NCI-H510A (cell line): ENCODE measurements at places on chromosomes 11 and 22.

DNA sequence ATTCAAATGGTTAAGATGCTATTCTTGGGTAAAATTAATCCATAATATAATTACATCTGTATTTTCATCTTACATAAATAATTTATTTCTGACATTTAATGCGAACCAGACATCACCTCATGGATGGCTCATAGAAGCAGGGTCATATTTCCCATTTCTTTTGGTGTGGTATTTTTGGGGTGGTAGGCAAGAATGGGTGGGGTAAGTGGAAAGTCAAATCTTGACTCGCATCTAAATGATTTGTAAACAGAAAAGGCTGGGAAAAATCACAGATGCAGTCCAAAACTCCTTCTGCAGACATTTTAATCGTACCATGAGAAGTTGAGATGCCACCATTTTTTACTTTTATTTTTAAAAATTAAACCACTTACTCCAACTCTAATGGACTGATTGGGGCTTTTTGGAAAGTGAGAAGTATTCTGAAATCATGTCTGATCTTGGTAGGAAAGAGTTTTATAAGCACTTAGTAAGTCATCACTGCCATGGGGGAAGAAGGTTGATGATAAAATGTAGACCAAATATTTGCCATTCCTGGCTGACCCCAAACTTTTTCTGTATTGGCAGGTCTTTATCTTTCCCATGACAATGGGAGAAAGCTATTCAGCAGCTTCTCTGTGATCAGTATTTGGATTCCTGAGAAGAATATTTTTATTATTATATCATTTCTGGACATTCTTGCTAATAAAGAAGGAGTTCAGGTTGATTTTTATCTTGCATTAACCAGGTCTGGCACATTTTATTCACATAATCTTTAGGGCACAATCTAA is 47.2 kb upstream of the BLID start:
- DNase-seq = no peak

DNA sequence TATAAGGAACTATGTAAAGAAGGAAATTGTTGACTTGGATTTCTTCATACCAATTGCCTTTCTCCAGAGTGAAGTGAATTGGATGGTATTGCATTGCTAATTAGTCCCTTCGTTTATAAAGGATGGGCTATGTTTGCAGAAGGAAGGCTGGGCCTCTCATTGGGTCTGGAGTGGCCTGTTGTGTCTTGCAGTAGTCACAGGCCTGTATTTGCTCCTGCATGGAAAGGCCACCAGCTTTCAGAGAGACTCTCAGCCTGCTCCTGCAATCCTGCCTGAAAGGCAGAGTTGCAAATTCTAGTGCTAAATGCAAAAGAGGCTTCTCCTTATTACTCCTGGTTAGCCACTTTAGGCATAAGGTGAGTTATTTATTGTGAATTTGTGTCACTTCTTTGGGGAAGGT is 103.8 kb downstream of the EXT2 start:
- DNase-seq = peak; percentile 37

DNA sequence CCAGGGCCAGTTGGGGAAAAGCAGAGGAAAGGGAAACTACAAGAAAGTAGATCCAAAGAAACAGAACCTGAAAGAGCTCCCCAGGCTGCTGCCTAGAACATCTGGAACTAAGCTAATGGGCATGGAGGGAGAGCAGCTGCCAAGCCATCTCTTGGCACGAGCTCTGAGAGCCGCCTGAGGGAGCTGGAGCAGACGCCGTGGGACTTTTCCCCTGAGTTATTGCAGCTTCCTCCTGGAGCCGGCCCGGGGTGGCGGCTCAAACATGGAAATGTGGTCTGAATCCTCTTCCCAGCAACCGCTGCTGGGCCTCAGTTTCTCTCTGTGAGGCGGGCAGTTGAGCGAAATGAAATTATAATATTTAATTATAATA is 41.8 kb downstream of the LIF start:
- DNase-seq = no peak

DNA sequence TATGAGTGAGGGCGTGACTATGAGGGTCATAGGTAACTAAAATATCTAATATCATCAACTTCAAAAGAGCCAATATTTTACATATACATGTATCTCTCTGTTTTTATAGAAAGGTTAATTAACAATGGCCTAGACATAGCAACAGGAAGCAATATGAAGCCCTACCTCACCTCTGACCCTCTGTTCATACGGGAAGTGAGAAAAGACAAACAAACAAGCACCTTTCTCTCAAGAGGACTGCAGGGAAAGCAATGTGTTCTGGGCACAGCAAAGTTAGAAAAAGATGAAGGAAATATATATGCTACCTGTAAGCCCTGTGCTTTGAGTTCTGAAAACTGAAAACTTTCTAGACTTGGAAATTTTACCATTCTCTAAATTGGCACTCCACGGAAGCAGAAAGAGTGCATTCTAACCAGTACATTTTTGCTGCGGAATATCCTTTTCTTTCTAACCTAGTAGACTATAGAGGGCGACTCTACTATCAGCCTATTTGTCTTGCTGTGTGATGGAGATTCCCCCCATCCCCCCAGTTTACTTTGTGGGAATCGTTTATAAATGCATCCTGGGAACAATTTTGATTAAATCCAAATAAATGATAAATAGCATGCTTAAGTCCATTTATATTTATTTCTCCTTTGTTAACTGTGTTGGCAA is 830.4 kb upstream of the FAT3 start:
- no peak for DNase-seq

DNA sequence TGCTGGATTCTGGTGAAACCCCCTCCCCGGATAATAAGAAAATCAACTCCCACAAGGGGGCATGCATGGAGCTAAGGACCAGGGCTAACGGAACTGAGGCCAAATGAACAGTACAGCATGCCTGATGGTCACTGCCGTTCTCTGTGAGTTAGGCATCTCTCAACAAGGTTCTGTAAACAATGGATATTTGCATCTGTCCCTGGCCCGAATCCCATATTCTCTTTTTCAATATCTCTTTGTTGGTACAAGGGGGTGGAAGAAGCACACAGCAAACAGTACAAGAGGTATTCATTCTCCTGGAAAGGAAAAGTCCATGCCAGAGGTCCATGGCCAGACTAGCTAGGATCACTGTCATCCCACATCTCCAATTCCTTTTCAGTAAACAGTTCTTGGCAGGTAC is 32.2 kb upstream of the APOA1 start:
- no peak for DNase-seq

- no peak for DNase-seq
Measured at GRCh38 chr11:34238533-34238932, 119.3 kb downstream of the ABTB2 start.

DNA sequence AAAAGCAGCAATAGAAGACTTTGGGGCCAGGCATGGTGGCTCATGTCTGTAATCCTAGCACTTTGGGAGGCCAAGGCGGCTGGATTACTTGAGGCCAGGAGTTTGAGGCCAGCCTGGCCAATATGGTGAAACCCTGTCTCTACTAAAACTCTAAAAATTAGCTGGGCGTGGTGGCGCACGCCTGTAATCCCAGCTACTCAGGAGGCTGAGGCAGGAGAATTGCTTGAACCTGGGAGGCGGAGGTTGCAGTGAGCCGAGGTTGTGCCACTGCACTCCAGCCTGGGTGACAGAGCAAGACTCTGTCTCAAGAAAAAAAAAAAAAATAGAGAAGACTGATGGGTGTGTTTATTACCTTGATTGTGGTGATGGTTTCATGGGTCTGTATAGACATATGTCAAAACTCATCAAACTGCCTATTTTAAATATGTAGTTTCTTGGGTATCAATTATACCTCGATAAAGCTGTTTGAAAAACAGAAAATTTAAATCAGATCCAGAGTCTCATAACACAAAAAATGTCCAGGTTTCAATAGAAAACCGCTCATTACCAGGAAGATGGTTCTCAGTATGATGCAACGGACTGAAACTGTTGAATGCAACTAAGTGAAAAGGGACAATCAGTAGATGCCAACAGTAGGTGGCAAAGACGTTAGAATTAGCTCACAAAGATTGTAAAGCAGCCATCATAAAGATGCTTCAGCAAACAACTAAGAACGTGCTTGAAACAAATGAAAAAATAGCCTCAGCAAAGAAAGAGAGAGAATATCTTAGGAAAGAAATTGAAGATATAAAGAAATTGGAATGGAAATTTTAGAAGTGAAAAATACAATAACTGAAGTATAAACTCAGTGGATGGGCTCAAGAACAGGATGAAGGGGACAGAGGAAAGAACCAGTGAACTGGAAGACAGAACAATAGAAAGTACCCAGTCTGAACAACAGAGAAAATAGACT is 33.1 kb upstream of the SEPTIN5 start:
- no peak for DNase-seq

- no peak for DNase-seq
Measured at GRCh38 chr11:12723421-12724300, 49.4 kb downstream of the TEAD1 start.

- DNase-seq = peak; percentile 9
Measured at GRCh38 chr22:25235547-25236290, 16.3 kb downstream of the CRYBB2 start.

DNA sequence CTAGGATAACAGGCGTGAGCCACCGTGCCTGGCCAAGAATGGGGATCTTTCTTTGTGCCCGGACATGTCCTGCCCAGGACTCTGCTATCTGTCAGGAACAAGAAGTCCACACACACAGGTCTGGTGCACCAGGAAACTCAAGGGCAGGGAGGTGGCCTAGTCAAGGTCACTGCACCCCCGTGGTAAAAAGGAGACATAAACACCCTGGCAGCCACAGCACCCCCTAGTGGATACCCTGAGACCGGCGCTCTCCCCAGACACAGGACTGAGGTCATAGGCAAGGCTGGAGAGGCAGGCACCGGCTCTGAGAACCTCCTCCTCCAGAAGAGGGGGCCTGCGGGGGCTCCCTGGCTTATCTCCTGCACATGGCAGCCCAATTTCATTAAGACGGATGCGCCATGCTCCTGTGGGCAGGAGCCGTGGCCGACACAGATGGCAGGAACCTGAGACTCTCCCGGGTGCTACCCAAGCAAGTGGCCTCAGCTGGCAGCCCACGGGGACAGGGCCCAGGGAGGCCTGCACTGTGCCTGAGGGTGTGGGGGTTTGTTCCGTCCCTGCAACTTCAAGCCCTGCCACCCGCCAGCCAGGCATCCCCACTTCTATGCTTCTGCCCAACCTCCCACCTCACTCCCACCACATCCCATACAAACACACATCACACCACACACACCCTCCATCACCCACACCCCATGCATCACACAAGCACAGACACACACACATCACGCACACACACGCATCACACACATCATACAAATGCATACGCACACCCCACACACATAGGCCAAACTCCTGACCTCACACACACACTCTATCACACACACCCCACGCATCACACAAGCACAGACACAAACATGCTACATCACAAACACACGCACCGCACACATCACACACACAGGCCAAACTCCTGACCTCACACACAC is 19.6 kb downstream of the MACROD1 start:
- DNase-seq = peak; percentile 41

DNA sequence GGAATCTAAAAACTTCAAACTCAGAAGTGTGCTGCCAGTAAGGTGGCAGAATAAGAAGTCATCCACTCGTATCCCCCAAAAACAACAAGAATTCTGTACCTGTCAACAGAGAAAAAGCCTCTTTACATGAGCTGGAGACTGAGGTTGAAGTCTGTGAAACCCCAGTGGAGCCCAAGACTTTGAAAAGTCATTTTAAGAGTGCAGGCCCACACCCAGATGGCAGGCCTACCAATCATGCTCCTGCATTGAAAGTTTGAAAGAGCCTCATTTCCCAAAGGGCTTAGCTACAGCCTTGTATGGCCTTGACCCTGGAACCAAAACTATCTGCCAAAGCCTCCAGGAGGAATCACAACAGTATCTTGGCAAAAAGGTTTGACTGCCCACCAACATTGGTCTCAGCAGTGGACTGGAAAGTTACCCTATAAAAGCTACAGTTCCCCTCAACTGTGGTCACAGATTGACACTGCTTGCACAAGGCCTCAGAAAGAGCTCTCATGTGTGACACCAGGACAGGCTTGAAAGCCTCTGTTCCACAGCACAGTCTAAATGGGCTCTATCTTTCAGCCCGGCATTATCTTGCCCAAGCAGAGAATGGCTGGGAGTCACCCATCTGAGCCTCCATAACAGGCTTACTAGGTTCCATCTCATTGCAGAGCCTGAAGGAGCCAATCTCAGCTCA is 47.7 kb downstream of the SLC22A9 start:
- DNase-seq = no peak

GRCh38 chr11:113574586-113574985 is 99.4 kb upstream of the DRD2 start:
- no peak for DNase-seq

DNA sequence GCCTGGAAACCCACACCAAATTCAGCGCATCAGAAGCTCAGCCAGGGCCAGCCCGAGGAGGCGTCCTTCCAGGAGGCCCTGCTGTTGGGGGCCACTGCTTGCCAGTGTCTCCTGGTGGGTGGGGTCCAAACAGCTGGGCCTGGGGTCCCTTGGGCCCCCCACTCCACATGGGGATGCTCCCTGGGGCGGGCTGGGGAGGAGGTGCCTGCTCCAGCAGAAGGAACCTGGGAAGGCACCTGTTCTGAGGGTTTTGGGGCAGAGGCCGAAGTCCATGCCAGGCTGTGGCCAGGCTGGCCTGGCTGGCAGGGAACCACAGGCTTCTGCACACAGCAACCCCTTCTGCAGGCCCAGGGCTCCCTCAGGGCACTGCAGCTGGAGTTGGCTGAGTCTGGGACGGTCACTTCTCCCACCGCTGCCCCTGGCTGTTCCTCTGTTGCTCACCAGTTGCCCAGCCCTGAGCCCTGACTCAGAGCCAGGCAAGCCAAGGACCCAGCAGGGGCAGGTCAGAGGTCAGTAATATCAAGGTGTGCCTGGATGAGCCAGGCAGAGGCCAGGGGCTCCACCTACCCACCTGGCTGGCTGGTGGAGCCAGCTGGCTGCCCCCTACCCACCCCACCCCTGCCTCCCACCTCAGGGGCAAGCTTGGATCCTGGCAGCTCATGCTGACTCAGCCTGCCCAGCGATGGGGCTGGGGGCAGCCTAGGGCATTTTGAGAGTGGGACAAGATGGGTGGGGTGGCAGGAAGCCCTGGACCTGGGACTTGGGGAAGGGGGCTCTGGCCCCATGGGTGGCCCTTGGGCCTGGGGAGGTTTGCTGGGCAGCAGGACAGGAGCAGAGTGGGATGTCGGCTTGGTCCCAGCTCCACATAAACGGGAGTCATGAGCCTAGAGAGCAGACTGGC is 12.0 kb upstream of the PHLDA2 start:
- no peak for DNase-seq

- DNase-seq = no peak
Measured at GRCh38 chr22:21448627-21449416, 18.4 kb upstream of the TMEM191C start.

DNA sequence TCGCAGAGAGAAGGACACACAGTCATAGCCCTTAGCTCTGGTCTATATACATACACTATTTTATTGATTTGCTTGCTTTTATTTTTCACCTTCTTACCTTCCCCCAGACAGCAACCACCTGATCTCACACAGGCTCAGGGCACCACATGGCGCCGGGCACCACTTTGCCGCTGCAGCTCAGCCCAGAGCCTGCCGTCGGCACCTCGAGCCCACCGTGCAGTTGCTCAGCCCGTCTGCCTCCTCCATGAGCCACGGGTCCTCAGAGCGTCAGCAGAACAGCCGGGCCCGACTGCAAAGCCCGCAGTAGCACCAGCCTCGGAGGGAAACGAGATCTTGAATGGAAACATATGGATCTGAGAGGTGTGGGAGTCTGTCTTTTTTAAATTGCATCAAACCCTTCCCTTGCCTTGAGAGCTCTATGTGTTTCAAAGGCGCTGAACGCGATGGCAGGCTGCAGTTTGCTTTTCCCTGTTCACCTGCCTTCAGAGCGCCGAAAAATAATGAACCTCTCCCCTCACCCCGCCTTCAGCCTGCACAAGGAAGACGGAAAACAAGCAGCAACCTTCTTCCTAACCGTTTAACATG is 505.4 kb downstream of the MN1 start:
- no peak for DNase-seq
